ENCODE measurements at places on chromosomes 6 and 20. TPM values are rescaled to one million over a fixed set of nuclear protein-coding genes. Genes with fewer than 3 reads are reported as not detected.

Gene VGLL2
- total RNA-seq, result 17.7 TPM

Gene NFATC2
- total RNA-seq, result 3.1 TPM

Gene PHACTR1
- 5.7 TPM for total RNA-seq

Gene RAB5IF
- 47.5 TPM for total RNA-seq

Gene OR12D3
- total RNA-seq, result not detected

Gene TMEM14C
- total RNA-seq, result 93.4 TPM

Gene FRS3
- 1.6 TPM for total RNA-seq

Gene GSS
- total RNA-seq, result 18.3 TPM
